ENCODE measurements at places on chromosomes 7 and 10. TPM values are rescaled to one million over a fixed set of nuclear protein-coding genes. Genes with fewer than 3 reads are reported as not detected.

HGF gene
- total RNA-seq, result 0.15 TPM

KCP gene
- total RNA-seq, result 5.3 TPM

CUBN gene
- 0.26 TPM for total RNA-seq

PAPSS2 gene
- total RNA-seq, result 24.0 TPM

DNA sequence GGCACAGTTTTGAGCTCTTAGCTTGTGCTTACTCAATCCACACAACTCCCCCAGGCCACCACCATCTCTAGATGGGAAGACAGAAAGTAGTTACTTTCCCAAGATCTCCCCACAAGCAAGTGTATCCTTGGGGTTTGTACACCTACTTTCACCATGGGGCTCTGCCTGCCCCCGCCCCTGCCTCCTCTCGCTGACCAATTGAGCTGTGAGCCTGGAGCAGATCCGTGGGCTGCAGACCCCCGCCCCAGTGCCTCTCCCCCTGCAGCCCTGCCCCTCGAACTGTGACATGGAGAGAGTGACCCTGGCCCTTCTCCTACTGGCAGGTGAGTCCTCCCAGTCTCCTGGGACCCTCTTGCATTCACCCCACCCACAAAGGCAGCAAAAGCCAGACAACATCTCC is 2.0 kb downstream of the FXYD4 start:
- DNase-seq, result no peak
- no peak overlapping the region for H3K27ac ChIP-seq
- no peak overlapping the region for H3K4me3 ChIP-seq

DNA sequence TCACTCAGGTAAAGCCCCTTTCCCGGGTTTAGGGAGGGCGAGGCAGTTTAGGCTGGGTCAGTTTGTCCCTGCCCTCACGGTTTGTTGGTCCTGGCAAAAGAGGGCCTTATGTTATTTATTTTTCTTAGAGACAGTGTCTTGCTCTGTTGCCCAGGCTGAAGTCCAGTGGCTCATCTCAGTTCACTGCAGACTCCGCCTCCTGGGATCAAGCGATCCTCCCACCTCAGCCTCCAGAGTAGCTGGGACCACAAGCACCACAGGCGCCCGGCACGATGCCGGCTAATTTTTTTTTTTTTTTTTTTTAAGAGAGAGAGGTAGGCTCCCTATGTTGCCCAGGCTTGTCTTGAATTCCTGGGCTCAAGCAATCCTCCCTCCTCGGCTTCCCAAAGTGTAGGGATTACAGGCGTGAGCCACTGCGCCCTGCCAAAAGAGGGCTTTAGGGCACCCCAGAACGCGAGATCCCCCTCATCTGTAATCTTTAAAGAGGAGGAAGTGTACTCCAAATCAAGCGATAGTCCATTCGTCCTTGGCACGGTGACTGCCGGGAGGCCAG is 626 bp upstream of the BMS1 start:
- H3K4me1 ChIP-seq, result no peaks in the 10 kb centered on the region
- peak overlapping the region; percentile 94 for H3K4me3 ChIP-seq
- no peak overlapping the region for H3K27ac ChIP-seq
- no peaks in the 10 kb centered on the region for H3K27me3 ChIP-seq

GRCh38 chr7:108203537-108203936 is 73.4 kb upstream of the LAMB4 start:
- H3K27ac ChIP-seq, result no peak overlapping the region
- peaks cover 4% of the 10 kb centered on the region for H3K4me1 ChIP-seq
- no peaks in the 10 kb centered on the region for H3K27me3 ChIP-seq
- no peaks in the 10 kb centered on the region for H3K36me3 ChIP-seq
- DNase-seq, result no peak
